Psoas muscle (tissue), 8 donors: ENCODE measurements at places on chromosomes 2 and 18. TPM values are rescaled to one million over a fixed set of nuclear protein-coding genes. Genes with fewer than 3 reads are reported as not detected.

GALR1 gene
- not detected for total RNA-seq

VSNL1 gene
- not detected for total RNA-seq

CDH2 gene
- 2.1 TPM for total RNA-seq

NIFK gene
- total RNA-seq = 46.5 TPM

AGXT gene
- not detected for total RNA-seq

GRCh38 chr18:13312515-13312914 lies 94.0 kb downstream of the LDLRAD4 start:
- DNase-seq = no peak

GRCh38 chr2:113281910-113282746 lies 3.4 kb upstream of the PAX8 start:
- no peak for DNase-seq

DNA sequence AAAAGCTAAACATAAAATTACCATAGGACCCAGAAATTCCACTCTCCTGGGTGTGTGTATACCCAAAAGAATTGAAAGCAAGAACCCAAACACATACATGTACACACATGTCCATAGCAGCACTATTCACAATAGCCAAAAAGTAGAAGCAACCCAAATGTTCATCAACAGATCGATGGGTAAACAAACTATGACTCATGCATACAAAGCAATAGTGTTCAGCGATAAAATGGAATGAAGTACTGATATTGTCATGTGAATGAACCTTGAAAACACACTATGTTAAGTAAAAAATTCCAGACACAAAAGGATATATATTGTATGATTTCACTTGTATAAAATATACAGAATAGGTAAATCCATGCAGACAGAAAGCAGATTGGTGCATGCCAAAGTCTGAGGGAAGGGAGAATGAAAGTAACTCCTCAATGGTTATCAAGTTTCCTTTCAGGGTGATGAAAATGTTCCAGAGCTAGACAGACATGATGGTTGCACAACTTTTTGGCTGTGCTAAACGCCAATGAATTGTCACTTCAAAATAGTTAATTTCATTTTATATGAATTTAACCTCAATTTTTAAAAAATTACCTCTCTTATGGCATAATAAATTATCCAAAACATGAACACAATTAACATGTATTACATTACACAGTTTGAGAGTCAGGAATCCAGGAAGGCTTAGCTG lies 35.5 kb downstream of the GKN2 start:
- no peak for DNase-seq

GRCh38 chr18:79940814-79941472 lies 10.5 kb downstream of the SLC66A2 start:
- DNase-seq = no peak

GRCh38 chr2:62446491-62446890 lies 59.5 kb downstream of the TMEM17 start:
- no peak for DNase-seq

DNA sequence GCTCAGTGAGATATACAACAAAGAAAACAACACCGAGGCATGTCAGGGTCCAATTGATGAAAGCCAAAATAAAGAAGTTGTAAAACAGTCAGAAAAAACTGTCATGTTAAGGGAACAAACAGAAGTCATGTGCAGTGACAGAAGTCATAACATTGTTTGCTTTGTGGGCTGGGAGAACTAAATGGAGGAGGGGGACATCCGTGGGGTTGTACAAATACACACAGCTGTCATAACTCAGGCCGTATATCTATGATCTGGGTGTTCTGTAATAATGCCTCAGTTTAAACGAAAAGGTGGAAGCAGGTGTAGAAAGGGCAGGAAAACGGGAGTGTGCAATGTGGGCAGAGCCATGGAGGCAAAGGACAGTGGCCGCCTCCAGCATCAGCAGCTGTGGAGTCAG lies 27.3 kb downstream of the TIMM21 start:
- no peak for DNase-seq

DNA sequence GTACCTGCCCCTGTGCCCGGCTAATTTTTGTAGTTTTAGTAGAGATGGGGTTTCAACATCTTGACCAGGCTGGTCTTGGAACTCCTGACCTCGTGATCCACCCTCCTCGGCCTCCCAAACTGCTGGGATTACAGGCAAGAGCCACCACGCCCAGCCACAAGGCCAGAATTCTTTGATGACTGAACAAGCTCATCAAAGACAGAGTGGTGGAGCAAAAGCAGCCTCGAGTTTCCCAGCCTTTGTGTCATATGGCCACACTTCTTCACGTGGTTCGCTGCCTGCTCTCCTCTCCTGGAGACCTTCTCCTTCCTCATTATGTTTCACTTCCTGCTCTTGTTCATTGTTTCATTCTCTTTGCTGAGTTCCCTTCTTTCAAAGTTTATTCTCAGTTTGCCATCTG lies 9.9 kb upstream of the NPC1 start:
- DNase-seq = no peak

DNA sequence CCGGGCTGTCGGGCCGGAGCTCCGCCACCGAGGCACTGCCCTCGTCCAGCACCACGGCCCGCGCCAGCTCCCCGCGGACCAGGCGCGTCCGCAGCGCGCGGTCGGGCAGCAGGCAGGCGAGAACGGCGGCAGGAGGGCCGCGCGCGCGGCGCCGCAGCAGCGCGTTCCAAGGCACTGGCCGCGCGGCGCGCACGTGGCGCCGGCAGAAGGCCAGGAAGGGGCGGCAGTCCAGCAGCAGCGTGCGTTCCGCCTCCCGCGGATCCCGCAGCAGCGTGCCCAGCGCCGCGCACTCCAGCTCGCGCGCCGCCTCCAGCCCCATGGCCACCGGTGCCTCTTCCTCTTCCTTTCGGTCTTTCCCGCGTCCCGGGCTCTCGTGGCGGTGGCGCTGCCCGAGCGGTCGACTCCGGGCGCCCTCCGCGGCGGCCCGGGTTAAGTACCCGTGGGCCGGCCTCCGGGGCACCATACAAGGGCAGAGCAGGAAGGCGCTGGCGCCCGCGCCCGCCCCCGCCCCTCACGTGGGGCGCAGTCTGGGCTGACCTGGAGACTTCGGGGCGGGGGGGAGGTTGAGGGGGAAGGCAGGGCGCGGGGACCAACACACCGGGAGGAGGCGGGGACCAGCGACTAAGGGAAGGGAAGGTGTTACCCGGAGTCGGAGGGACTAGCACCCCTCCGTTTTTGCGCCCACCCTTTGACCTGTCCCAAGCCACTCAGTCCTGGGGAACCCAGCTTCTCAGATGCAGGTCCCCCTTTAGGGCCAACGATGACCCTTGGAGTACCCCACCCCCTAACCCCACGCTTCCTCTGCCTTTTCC lies at the start of gene DUSP2:
DUSP2 (minus strand) TSS at position 405 of the 812 bp plus-strand sequence; CDS start at position 319, 86 bp downstream.
- peak; percentile 74 for DNase-seq

GRCh38 chr2:55140316-55141219 lies 90.3 kb upstream of the RTN4 start:
- no peak for DNase-seq

DNA sequence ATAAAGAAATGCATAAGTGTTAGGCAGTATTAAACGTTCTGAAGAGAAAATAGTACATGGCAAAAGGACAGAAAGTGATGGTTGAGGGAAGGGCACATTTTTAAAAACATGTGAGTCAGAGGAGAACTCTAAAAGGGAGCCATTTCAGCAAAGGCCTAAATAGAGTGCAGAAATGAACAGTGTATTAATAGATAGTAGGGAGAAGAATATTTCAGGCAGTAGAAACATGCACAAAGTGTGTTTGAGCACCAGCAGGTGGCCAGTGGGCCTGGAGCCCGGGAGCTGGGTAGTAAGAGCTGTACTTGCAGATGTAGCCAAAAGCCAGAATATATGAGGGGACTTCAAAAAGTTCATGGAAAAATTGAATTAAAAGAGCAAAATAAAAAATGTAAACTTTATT lies 288.1 kb upstream of the FIGN start:
- DNase-seq = no peak

GRCh38 chr18:33755931-33756560 lies 178.0 kb downstream of the ASXL3 start:
- DNase-seq = no peak

GRCh38 chr2:96137321-96138178 lies 752 bp downstream of the ASTL start:
- DNase-seq = peak; percentile 39

DNA sequence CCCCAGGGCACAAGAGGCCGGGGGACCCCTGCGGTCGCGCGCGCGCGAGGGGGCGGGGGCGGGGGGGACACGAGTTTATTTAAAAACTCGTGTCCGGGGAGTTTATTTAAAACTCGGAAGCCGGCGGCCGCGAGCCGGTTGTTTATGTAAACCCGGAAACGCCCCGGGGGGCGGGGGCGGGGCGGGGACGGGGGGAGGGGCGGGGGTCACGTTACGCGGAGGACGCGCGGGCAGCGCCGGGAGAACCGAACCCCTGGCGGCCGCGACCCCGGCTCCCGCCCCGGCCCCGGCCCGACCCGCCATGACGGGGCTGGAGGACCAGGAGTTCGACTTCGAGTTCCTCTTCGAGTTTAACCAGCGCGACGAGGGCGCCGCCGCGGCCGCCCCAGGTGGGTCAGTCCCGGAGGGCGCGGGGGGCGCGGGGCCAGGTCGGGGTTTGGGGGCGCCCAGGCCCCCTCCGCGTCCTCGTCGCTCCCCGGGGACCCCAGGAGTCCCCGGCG lies 4.4 kb downstream of the NFATC1 start:
- peak; percentile 79 for DNase-seq

DNA sequence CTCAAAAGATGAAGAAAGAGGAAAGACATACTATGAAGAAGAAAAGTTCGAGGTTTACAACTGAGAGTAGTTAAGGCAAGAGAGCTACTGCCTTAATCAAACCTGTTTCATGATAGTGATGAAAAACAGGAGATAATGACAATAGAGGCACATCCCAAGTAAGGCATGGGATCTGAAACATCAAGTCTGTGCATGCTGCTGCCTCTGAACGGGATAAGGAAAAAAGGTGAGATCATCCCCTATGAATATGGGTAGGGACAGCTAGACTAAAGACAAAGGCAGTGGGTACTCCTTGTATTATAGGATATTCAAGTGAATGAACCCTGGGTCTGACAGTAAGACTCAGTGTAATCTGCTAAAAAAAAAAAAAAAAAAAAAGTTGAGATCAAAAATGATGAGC lies 3.0 kb downstream of the EXOC6B start:
- DNase-seq = no peak

- no peak for DNase-seq
These were observed 403.0 kb upstream of the TNP1 start for GRCh38 chr2:217262911-217263310.

DNA sequence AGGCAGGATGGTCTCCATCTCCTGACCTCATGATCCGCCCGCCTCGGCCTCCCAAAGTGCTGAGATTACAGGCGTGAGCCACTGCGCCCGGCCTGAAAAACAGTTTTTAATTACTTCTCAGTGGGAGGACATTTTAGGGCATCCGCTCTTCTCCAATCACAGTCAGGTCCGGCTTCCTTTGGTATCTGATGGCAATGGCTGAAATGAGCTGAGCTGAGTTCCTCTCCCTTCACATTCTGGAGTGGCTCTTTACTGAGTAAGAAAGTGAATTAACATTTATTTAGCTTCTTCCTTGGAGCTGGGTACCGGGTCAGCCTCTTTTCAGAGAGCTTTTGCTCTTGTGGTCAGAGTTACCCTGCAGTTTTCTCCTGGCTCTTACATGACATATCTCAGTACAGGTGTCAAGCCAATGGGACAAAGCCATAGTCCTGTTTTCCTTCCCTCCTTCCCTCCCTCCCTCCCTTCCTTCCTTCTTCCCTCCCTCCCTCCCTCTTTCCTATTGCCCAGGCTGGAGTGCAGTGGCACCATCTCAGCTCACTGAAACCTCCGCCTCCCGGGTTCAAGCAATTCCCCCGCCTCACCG lies 1.1 kb upstream of the TTC27 start:
- no peak for DNase-seq

GRCh38 chr2:125730921-125731320 lies 925.0 kb upstream of the GYPC start:
- DNase-seq = no peak

GRCh38 chr2:109666466-109666865 lies 52.3 kb downstream of the SOWAHC start:
- DNase-seq = no peak

DNA sequence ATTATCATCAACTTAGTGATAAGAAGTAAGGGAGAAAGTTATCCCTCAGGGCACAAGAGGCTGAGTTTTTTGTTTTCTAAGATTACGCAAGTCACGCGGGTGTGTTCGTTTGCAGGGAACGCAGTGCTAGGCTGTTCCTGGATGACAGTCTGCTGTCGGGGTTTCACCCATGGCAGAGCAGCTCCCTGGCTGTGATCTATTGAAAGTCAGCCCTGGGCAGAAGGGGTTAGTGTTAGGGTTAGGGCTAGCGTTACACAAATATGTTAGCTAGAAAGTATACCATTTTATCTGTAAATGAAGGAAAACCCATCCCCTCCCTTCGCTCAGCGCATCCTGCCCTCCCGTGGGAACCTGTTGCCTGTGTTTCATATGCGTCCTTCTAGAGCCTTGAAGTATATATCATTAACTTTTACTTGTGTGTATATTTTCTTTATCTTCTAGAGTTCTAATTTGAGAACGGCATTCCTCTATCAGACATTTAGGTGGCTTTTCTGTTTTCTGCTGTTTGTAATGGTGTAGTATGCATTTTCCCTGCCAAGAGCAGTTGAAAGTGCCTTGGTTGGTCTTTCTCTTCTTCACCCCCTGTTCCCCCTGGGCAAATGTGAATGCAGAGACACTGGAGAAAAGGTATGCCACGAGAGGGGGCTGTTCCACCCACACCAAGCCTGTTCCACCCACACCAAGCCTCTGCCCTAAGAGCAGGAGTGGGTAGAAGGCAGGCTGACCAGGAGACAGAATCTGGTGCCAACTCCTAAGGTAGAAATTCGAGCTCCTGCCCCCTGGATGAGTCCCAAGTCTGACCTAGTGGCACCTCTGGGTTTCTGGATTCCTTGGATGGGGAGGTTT lies 47.0 kb downstream of the ARMC9 start:
- DNase-seq = no peak

- no peak for DNase-seq
These were observed 7.8 kb upstream of the TRABD2A start for GRCh38 chr2:84888401-84889276.

DNA sequence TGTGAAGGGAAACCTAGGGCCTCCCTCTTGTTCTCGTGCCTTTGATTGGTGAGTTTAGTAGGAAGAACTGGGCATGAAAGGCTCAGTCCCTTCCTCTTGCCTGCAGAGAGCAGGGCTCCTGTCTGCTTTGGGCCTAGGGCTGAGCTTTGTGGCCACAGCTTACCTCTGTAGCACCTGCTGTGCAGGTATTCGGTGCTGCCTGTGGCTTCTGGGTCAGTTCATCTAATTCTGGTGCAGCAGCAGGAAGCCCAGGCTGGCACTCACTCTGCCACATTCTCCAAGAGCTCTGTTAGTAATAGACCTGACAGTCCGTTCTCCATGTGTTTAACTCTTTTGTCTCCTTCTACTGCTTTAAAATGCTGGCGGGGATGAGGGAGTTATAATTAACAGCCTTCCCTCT lies 96.5 kb downstream of the DLGAP1 start:
- no peak for DNase-seq
